ENCODE measurements at places on chromosomes 1 and 21.

- no peak for DNase-seq
Measured at GRCh38 chr1:8537991-8538390, 220.1 kb downstream of the SLC45A1 start.

DNA sequence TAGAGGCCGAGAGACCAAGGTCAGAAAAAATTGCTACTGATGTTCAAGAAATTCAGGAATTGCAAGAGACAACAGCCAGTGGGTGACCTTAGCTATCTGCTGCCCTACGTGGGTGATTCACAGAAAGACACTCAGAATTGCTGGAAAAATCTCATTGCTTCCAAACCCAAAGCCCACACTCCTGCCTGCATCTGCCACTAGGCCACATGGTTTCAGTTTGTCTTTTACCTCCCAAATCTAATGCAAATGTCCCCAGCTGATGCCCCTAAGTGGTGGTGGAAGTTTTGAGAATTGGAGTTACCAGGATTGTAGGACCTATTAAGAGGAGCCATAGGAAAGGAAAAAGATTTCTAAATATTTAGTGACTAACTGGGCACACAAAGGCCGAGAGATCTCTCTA lies 341.5 kb upstream of the CHRM3 start:
- DNase-seq: no peak

DNA sequence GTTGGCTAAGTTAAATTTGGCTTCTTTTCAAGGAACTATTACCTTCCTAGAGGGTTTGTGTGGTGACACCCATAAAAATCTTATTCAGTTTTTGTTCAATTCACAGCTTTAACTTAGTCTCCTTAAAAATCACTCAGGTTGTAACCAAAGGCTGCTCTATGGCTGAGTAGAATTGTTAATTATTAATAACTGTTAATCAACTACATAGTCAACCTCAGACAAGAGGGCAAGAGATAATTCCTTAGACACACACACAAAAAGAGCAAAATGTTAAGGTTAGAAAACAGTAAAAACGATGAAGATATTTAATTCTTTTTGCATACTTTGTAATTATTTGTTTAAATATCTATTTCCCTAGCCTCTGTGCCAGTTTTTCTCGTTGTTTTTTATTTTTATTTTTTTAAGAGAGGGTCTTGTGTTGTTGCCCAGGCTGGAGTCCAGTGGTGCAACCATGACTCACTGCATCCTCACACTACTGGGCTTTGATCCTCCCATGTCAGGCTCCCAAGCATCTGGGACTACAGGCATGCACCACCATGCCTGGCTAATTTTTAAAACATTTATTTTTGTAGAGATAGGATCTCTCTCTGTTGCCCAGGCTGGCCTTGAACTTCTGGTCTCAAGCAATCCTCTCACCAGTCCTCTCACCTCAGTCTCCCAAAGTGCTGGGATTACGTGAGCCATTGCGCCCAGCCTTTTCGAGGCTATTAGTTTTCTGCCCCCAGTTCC lies 215.2 kb downstream of the DISC1 start:
- no peak for DNase-seq

DNA sequence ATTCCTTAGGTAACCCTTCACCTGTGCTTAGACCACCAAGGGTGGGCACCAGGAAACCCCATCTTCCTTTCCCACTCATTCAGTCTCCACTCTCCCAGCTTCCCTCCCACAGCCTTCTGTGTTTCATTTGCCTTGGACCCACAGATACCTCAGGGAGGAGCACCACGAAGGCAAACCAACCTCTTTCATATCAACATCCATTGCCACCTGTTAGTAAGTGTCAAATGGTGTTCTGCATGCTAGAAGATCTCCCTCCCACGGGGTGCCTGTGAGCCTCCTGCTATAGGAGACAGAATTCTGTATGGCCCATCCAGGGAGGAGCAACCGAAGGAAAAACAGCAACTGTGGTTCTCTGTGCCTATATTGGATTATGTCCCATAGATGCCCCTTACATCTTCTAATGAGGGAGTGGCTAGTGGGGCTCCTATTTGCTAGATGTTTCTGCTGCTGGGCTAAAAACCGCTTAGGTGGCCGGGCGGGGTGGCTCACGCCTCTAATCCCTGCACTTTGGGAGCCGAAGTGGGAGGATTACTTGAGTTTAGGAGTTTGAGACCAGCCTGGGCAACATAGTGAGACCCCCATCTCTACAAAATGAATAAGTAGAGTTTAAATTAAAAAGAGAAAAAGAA lies 25.6 kb upstream of the SCCPDH start:
- DNase-seq: no peak

DNA sequence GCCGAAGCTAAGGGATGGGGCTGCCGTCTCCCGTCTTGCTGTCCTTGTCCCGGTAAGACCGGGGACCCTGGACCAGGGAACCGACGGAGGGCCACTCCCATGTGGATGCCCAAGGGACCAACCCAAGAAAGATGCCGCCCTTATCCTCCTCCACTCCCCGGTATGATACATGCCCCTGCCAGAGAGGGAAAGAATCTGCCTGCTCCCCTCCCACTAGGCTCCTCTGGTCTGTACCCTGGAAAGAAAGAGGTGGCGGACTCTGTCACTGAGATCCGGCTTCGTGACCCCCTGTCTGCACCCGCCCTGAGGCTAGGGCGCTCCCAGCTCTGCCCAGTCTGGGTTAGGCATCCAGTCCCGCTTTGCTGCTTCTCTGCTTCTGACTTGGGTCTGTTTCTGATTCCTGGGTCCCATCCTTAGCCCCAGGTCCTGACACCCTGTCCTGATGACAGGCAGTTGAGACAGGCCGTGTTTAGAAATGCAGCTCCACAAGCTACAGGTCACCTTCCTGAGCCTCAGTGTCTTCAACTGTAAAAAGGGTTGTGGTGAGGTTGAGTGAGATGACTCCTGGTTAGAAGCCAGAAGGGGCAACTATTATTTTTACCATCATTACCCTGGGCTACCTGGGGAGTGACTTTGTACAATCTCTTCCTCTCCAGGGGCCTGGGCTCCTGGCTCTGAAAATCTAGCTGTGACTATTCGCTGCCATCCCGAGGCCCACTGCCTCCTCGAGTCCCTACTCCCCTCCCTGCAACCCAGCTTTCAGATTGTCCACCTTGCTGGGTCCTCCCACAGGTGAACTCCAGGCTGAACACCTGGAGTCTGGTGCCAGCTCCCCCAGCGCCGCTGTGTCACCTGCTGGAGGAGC lies 3.7 kb downstream of the MATN1 start:
- peak; percentile 75 for DNase-seq

GRCh38 chr1:219518168-219518906 lies 94.6 kb downstream of the ZC3H11B start:
- DNase-seq: no peak

DNA sequence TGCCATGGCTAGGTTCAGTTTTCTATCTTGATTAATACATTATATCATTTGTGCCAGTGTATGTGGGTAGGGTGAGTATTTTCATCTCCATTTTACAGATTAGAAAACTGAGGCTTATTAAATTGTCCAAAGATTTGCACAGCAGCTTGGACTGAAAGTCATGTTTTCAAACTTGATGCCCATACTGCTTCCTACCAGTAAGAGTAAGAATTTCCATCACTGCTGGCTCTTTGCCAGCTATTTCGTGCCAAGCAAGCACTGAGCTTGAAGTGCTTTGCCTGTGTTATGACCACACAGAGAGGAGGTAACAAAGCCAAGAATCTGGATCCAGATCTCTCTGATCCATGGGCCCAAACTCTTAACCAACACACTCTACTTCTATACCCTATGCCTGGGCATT lies 295.0 kb downstream of the VAV3 start:
- no peak for DNase-seq

DNA sequence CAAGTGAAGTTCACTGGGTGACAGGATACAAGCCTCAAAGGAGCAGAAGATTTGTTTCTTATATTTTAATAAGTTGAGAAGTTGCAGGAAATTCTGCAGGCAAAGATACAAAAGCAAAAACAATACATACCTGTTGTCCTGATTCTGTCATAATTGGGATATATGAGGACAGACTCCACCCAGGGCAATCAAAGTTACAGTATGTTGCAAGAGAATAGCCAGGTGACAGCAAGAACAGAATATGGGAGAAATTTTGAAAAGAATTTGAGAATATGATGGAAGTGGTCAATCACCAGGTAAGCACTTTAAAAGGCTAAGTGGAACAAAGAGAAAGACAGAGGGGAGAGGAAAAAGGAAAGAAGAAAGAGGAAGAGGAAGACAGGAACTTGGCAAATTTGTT lies 607.6 kb upstream of the ADGRL4 start:
- DNase-seq: no peak

GRCh38 chr1:161307230-161307768 lies 2.5 kb downstream of the MPZ start:
- DNase-seq: peak; percentile 71

DNA sequence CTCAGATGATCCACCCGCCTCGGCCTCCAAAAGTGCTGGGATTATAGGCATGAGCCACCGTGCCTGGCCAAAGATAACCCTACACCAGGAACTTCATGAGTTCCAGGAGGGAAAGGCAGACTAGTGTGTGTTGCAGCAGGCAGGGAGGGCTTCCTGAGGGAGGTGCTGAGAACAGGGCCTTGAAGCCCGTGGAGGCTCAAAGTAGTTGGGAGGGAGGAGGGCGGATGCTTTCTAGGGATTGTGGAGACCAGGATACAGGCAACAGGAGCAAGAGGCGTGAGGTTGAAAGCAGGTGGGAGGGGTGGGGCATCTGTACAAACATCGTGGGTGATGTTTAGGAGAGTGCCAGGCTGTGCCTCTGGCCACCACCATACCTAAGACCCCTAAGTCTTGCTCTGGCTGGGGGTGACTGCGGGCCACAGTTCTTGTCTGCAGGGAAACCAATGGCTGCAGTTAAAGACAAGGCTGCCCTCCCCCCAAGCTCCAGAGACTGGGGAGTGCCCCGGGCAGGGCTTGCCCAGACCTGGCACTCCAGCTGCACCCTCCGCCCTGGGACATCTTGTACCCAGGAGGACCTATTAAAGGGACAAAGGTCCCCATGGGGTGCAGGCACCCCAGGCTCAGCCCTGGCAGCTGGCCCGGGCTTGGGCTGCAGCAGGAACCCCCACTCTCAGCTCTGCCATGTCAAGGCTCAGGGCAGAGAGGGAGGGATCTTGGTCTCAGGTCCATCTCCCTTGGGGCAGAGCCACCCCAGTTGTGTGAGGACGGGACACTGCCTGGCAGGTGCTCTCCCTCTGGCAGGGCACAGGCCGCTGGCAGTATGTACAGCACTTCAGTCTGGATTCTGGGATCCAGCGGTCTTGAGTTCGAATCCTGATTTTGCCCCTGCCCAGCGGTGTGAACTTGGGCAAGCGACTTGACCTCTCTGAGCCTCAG lies 22.1 kb upstream of the CASZ1 start:
- DNase-seq: no peak

GRCh38 chr21:43731476-43731875 lies 12.5 kb downstream of the PDXK start:
- DNase-seq: no peak

DNA sequence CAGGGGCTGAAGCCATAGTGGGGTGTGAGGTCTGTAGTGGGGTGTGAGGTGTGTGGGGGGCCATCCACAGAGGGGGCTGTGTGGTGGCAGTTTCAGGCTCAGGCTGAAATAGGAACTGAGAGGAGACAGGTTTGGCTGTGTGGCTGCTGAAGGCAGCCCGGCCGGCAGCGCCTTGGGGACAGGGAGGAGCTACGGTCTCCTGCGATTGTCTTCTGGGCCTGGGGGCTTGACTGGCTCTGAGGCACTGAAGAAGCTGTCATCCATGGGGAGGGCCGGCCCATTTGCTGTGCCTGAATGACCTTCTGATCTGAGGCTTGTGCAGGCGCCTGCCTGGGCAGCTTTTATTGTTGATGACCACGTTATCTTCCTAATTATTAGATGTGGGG lies 10.0 kb upstream of the TTC34 start:
- DNase-seq: no peak

DNA sequence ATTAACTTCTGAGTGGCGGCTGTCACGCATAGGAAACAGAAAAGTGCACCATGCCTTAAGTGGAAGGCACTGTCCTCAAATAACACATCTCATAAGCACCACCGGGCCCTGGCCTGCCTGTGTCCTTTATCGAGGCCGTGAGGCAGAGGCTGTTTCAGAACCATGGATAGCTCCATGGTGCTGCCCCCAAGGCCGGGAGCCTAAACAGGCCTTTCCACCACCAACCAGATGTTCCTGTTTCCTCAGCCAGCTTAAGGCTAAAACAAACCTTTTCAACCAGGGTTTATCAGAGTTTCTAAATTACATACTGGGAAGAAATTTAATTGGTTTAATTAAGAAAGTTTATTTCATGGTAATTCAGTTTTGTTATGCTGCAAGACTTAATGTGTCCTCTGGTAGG lies 114.4 kb downstream of the DMRTA2 start:
- no peak for DNase-seq

GRCh38 chr21:38743772-38744529 lies 61.8 kb upstream of the ETS2 start:
- no peak for DNase-seq

- no peak for DNase-seq
Measured at GRCh38 chr1:81506699-81507098, 294.0 kb upstream of the ADGRL2 start.

GRCh38 chr1:200834383-200834782 lies 38.4 kb upstream of the GPR25 start:
- DNase-seq: no peak

DNA sequence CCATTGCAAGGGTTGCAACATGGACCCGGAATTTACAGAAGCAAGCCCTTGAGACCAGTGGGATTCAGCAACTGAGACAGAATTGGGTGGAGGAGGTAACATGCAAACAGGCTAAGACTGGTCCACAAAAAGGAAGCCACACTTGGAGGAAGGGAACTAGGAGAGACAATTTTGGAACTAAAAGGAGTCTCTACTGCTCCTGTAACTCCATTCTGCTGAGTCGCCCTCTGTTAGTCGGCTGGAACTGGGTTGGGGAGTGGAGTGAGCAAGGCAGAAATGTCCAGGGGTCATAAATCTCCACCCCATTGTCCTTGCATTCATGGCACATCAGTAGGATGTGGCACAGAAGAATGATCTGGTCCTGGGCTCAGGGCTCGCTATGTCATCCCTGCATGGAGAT lies 5.1 kb downstream of the LAMB3 start:
- no peak for DNase-seq
